Naive thymus-derived CD4-positive, alpha-beta T cell (primary cell): ENCODE measurements at places on chromosomes 1 and 21. TPM values are rescaled to one million over a fixed set of nuclear protein-coding genes. Genes with fewer than 3 reads are reported as not detected.

The EPHA10 gene
- 0.08 and 0.19 TPM in 2 replicates for total RNA-seq

The DDAH1 gene
- not detected for total RNA-seq

- DNase-seq: no peak
These were observed 13.8 kb downstream of the INTS7 start for GRCh38 chr1:212021563-212021962.

- no peak for DNase-seq
These were observed 45.7 kb downstream of the SLC37A1 start for GRCh38 chr21:42559326-42559725.

- DNase-seq: no peak
These were observed 151.9 kb downstream of the NTPCR start for GRCh38 chr1:233102341-233102740.

DNA sequence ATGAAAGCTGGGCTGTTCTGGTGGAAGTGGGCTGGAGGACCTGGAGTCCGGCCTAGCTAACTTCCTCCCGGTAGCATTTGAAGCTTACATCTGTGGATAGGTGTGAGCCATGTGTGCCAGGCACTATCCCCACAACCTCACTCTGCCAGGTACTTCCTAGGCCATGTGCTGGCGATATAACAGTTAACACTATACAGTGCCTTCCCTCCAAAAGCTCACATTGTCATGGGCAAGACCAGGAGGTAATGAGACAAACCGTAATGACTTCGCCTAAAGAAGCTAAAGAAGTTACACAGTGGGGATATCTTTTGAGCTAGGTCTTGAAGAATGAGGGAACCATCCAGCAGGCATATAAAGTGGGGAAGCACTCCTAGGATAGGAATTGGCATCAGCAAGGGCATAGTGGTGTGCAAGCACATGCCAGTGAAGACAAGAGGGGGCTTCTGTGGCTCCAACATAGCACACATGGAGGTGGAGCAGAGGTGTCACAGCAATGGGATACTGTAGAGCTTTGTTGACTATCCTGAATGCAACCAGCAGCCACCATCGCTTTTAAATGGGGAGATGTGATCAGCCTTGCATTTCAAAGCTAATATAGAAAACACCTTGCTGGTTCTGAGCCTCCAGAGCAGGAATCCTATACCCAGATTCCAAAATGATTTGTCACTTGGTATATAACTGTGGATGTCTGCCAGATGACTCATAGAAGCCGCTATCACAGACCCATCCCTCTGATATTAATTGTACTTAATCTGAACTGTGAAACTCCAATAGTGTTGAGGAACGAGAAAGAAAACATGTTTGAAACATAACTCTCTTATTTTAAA is 466.3 kb downstream of the LMO4 start:
- no peak for DNase-seq

GRCh38 chr1:155961937-155962336 is 16.4 kb downstream of the ARHGEF2 start:
- DNase-seq: no peak

- DNase-seq: no peak
These were observed 12.9 kb upstream of the KCNE1 start for GRCh38 chr21:34524646-34525601.

GRCh38 chr1:21820597-21821232 is 8.7 kb downstream of the LDLRAD2 start:
- no peak for DNase-seq
